Aorta (tissue), 5 donors: ENCODE measurements at places on chromosomes 6 and 20.
A peak's percentile ranks its signal among the peaks of the same experiment; 100 is the strongest.

DNA sequence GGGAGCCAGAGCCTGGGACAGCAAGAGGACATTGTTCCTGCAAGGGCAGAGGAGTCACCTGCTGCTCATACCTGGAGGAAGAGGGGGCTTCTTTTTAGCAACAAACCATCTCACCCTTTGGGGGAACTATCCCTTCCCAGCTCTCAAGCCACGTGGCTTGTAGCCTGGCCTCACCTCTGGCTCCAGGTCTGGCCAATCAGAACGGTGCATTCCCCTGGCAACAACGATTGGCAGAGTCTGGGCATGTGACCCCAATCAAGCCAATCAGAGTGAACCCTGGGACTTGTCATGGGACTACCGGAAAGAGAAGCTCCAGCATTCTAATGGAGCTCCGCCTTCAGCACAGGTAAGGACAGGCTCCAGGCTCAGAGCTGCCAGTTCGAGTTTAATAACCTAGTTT lies 33.6 kb downstream of the KCNB1 start:
- H3K36me3 ChIP-seq: no peaks in the 10 kb centered on the region
- H3K27ac ChIP-seq: no peak overlapping the region

DNA sequence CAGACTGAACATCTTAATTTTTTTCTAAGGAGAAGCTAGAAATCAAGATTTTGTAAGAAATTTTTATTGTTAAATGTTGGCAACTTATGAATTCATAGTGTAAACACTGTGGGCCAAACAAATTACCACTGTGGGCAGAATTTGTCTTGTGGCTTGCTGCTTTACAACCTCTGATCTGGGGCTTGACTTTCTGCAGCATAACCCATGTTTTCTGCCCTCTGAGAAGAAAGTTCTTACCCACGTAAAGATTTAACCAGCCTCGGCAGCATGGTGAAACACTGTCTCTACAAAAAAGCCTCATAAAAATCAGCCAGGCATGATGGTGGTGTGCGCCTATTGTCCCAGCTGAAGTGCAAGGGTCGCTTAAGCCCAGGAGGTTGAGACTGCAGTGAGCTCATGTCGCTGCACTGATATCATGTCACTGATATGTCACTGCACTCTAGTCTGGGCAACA lies 12.9 kb downstream of the ITCH start:
- no peaks in the 10 kb centered on the region for H3K27me3 ChIP-seq
- H3K4me3 ChIP-seq: no peak overlapping the region
- DNase-seq: no peak
- no peaks in the 10 kb centered on the region for H3K4me1 ChIP-seq
- no peak overlapping the region for H3K27ac ChIP-seq
- H3K36me3 ChIP-seq: no peaks in the 10 kb centered on the region

- no peaks in the 10 kb centered on the region for H3K27me3 ChIP-seq
- no peak overlapping the region for H3K4me3 ChIP-seq
- H3K27ac ChIP-seq: no peak overlapping the region
- no peaks in the 10 kb centered on the region for H3K36me3 ChIP-seq
- no peak for DNase-seq
Observed at GRCh38 chr6:165649166-165650137, 13.6 kb downstream of the PDE10A start.

- DNase-seq: no peak
- peaks cover 2% of the 10 kb centered on the region for H3K27me3 ChIP-seq
- no peak overlapping the region for H3K27ac ChIP-seq
Observed at GRCh38 chr20:1196634-1197033, 6.6 kb upstream of the C20orf202 start.

- no peak overlapping the region for H3K27ac ChIP-seq
- H3K4me1 ChIP-seq: no peaks in the 10 kb centered on the region
- H3K4me3 ChIP-seq: no peak overlapping the region
- no peaks in the 10 kb centered on the region for H3K27me3 ChIP-seq
- no peak for DNase-seq
- H3K36me3 ChIP-seq: no peaks in the 10 kb centered on the region
Observed at GRCh38 chr20:57995381-57995977, 233.0 kb downstream of the ANKRD60 start.

- H3K4me3 ChIP-seq: no peak overlapping the region
- H3K27ac ChIP-seq: no peak overlapping the region
- no peak for DNase-seq
- H3K36me3 ChIP-seq: no peaks in the 10 kb centered on the region
Observed at GRCh38 chr20:13857961-13858360, 73.1 kb downstream of the NDUFAF5 start.

DNA sequence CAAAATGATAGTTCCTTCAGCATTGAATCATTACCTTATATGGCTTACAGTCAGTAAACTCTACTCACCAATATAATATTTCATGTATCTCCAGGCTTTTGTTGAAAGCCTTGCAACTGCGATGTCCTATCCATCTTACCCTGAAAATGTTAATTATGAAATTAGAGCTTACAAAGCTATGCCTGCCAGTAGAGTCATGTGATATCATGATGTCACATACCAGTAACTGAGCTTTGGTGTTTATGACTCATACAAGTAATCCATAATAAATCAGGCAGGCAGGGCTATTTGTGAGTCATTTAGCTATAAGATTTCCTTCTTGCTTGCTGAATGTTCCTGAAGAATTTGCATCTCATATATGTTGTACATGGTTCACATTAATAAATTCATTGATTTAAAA lies 44.9 kb upstream of the FAM83B start:
- H3K36me3 ChIP-seq: no peaks in the 10 kb centered on the region
- no peaks in the 10 kb centered on the region for H3K4me1 ChIP-seq
- H3K4me3 ChIP-seq: no peak overlapping the region
- no peak for DNase-seq
- no peaks in the 10 kb centered on the region for H3K27me3 ChIP-seq
- H3K27ac ChIP-seq: no peak overlapping the region

DNA sequence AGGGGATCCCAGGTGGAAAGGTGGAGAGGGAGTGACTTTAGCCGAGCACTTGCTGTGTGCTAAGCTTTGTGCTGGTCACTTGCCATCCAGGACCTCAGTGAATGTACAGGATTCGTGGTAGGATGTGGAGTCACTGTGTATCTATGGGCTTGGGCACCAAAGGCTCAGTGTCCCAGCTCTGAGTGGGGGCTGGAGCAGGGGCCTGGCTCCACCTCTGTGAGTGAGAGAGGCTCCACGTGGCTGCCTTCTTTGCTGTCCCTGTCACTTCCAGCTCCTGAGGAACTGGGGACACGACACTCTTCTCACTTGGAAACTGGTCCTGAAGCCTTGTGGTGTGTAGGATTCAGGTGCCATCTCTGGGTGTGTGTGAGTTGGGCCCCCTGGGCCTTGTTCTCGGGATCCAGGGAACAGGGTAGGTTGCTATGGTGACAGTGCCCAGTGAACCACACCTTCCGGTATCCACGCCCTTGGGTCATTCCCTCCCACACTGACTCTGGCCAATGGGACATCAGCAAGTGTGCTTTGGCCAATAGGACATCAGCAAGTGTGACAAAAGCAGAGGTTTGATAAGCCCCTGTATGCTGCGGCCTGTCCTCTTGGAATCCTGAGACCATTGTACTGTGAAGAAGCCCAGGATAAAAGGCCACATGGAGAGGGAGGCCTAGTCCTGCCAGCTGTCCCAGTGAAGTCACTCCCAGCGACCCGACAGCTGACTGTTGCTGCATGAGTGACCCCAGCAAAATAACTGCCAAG lies 87.7 kb downstream of the CDH22 start:
- H3K36me3 ChIP-seq: no peaks in the 10 kb centered on the region
- no peak overlapping the region for H3K4me3 ChIP-seq
- DNase-seq: peak; percentile 17
- no peak overlapping the region for H3K27ac ChIP-seq

DNA sequence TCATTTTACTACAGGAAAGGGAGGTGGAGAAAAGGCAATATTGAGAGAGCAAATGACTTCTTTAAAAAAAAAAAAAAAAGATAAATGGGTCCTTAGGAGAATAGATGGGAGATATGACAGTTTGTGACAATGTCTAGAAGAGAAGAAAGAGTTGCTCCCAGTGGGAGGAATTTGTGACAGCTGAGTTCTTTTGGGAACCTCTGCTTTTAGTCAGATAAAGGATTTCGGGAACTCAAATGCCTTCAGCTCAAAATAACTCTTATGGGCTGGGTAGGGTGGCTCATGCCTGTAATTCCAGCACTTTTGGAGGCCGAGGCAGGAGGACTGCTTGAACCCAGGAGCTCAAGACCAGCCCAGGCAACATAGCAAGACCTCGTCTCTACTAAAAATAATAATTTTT lies 13.1 kb downstream of the TPD52L1 start:
- no peaks in the 10 kb centered on the region for H3K27me3 ChIP-seq
- H3K4me1 ChIP-seq: peaks cover 1% of the 10 kb centered on the region
- H3K27ac ChIP-seq: no peak overlapping the region
- no peak overlapping the region for H3K4me3 ChIP-seq
- no peaks in the 10 kb centered on the region for H3K36me3 ChIP-seq
- no peak for DNase-seq

DNA sequence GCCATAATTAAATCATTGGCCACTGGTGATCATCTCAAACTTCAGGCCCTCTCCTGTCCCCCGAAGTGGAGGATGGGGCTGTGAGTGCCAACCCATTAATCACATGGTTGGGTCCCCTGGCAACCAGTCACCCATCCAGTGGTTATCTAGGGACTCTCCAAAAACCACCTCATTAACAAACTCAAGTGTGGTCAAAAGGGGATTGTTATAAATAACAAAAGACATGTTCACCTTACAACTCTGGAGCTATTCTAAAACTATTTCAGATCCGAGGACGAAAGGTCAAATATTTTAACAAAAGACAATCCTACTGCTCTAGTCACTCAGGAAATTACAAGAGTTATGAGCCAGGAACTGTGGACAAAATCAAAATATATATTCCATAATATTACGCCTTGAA lies 95.5 kb upstream of the PRND start:
- H3K4me1 ChIP-seq: no peaks in the 10 kb centered on the region
- no peak overlapping the region for H3K4me3 ChIP-seq
- no peaks in the 10 kb centered on the region for H3K27me3 ChIP-seq
- no peaks in the 10 kb centered on the region for H3K36me3 ChIP-seq
- H3K27ac ChIP-seq: no peak overlapping the region

GRCh38 chr6:82085701-82086100 lies 161.8 kb downstream of the IBTK start:
- H3K36me3 ChIP-seq: no peaks in the 10 kb centered on the region
- no peaks in the 10 kb centered on the region for H3K4me1 ChIP-seq
- H3K27me3 ChIP-seq: no peaks in the 10 kb centered on the region
- H3K4me3 ChIP-seq: no peak overlapping the region

DNA sequence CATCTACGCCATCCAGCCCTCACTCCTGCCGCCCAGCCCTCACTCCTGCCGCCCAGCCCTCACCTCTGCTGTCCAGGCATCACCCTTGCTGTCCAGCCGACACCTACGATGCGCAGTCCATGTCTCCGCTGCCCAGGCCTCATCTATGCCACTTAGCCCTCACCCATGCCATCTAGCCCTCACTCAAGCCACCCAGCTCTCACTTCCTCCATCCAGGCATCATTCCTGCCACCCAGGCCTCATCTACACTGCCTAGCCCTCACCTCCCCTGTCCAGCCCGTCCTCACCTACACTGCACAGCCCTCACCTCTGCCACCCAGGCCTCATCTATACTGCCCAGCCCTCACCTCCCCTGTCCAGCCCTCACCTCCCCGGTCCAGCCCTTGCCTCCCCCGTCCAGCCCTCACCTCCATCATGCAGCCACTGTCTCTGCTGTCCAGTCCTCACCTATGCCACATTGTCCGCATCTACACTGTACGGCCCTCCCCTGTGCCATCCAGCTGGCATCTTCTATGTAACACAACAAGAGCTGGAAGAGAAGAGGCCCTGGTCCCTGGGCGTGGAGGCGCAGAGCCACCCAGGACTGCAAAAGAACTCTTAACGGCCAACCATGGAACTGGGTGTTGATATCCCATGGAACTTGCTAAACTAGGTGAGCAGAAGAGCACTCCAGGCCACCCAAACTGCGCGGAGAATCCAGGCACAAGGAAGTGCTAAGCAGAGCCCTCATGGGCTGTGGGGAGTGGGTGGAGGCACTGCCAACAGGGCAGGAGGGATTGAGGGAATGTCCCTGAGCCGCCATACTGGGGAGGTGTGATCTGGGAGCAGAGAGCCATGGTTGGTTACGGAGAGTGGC lies 31.0 kb downstream of the RNASET2 start:
- H3K4me1 ChIP-seq: no peaks in the 10 kb centered on the region
- H3K27me3 ChIP-seq: no peaks in the 10 kb centered on the region
- no peaks in the 10 kb centered on the region for H3K36me3 ChIP-seq
- no peak for DNase-seq
- H3K27ac ChIP-seq: no peak overlapping the region

GRCh38 chr6:43275801-43276576 lies 22.1 kb upstream of the SLC22A7 start:
- H3K4me1 ChIP-seq: no peaks in the 10 kb centered on the region
- H3K36me3 ChIP-seq: no peaks in the 10 kb centered on the region
- no peak overlapping the region for H3K4me3 ChIP-seq
- no peaks in the 10 kb centered on the region for H3K27me3 ChIP-seq
- no peak overlapping the region for H3K27ac ChIP-seq

DNA sequence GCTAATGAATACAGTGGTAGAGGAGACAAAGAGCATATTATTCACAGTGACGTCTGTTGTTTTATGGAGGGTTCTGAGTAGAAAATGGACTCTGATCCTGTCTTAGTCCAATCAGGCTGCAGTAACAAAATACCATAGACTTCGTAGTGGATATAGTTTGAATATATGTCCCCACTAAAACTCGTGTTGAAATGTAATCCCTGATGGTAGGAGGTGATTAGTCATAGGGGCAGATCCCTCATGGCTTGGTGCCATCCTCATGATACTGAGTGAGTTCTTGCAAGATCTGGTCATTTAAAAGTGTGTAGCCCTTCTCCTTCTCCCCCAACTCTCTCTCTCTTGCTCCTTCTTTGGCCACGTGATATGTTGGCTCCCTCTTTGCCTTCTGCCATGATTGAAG lies 82.5 kb downstream of the CD83 start:
- H3K27ac ChIP-seq: no peak overlapping the region
- DNase-seq: no peak
- no peaks in the 10 kb centered on the region for H3K4me1 ChIP-seq
- H3K4me3 ChIP-seq: no peak overlapping the region

DNA sequence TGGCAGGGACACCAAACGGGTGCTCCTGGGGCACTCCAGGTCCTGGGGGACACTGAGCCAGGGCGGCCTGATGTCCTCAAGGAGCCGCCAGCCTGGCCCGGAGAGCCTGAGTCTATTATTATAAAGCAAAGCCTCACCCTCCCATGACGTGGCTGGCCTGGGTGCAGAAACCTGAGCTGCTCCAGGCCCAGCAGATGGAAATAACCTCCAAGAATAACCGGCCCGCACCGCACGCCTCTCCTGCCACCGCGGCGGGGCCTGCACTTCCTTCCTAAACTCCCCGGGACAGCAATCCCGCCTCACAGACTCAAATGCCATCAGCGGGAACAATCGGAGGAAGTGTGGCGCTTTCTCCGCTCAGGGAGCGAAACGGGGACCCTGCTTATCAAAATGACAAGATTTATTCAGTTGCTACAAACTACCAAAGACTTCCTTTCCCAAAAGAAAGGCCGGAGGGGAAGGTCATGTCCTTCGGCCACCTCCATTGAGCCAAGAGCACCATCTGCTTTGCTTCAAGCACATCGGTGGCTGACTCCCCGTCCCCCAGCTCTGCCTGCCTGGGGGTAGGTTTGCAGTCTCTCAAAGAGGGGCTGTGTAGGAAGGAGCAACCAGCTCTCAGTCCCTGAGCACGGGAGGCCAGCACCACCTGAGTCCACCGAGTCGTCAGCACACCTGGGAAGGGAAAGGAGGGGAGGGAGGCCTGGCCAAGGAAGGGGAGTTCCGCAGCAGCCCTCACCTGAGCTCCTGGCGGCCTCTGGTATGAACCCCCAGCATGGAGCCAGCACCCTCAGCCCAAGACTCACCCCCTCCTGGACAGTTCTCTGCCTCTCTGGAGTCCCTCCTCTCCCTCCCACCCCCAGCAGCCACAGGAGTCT lies 78.6 kb upstream of the QKI start:
- no peaks in the 10 kb centered on the region for H3K36me3 ChIP-seq
- H3K27me3 ChIP-seq: no peaks in the 10 kb centered on the region
- H3K4me3 ChIP-seq: no peak overlapping the region
- no peaks in the 10 kb centered on the region for H3K4me1 ChIP-seq
